ENCODE measurements at places on chromosomes 3 and 15.
A peak's percentile ranks its signal among the peaks of the same experiment; 100 is the strongest.

DNA sequence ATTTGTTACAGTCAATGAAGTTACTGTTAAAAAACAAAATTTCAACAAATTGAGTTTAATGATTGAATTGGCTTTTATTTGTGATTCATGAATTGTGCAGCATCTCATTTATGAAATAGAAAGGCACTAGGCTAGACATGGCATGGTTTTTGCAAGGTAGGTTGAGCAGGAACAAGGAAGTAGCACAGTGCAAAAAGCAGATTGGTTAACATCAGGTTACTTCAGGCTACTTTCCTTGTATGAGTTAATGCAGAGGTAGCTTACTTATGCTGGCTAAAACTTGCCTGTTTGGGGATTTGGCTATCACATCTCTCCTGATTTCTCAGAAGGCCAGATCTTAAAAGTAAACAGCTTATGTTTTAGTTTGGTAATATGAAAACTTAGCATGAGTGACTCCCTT, 23.0 kb upstream of the SV2B start:
- DNase-seq = no peak

- no peak for DNase-seq
Observed at GRCh38 chr15:81569286-81570080, 195.5 kb upstream of the TMC3 start.

DNA sequence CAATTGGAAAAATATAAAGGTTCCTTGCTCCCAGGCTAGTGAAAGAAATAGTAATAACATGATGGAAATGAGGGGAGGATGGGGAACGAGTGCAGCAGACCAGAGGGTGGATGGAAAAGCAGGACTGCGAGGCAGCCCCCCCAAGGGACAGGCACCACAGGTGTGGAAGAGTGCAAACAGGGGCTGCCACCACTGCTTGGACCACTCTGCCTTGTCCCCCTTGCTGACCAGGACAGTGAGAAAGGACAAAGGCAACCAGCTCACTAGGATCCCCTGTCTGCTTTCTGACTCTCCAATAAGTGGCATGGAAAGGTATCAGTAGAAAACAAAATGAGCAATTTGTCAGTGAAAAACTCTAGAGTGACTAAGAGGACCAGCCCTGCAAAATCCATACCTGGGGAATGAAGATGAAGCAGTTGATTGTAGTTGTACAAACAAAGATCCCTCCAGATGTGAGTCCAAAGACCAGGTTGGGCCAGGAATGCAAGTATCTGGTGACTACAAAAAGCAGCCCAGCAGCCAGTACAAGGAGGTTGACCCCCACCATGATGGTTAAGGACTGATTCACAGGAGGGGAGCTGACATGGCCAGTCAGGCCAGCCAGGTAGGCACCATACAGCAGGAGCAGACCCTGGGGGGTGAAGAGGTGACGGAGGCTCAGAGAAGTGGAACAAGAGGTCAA, 86.6 kb upstream of the GSK3B start:
- DNase-seq = no peak

GRCh38 chr3:4362523-4362922, 59.4 kb downstream of the SETMAR start:
- DNase-seq = no peak

GRCh38 chr3:50623840-50624474, 7.0 kb downstream of the MAPKAPK3 start:
- DNase-seq = peak; percentile 72

- no peak for DNase-seq
Observed at GRCh38 chr3:126447456-126448106, 28.1 kb downstream of the ZXDC start.

GRCh38 chr3:45817831-45818522, 21.6 kb upstream of the SLC6A20 start:
- peak; percentile 13 for DNase-seq

GRCh38 chr3:173889596-173889995, 492.1 kb downstream of the NLGN1 start:
- no peak for DNase-seq

GRCh38 chr3:14007006-14007405, 117.7 kb downstream of the CHCHD4 start:
- no peak for DNase-seq

DNA sequence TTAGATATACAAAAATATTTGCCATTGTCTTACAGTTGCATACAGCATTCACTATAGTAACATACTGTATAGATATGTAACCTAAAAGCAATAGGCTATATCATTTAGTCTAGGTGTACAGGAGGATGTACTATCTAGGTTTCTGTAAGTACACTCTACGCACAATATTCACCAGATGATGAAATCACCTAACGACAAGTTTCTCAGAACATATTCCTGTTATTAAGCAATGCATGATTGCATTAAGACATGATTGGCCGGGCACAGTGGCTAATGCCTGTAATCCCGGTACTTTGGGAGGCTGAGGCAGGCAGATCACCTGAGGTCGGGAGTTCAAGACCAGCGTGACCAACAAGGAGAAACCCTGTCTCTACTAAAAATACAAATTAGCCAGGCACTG, 14.5 kb upstream of the PRKCI start:
- peak; percentile 24 for DNase-seq

DNA sequence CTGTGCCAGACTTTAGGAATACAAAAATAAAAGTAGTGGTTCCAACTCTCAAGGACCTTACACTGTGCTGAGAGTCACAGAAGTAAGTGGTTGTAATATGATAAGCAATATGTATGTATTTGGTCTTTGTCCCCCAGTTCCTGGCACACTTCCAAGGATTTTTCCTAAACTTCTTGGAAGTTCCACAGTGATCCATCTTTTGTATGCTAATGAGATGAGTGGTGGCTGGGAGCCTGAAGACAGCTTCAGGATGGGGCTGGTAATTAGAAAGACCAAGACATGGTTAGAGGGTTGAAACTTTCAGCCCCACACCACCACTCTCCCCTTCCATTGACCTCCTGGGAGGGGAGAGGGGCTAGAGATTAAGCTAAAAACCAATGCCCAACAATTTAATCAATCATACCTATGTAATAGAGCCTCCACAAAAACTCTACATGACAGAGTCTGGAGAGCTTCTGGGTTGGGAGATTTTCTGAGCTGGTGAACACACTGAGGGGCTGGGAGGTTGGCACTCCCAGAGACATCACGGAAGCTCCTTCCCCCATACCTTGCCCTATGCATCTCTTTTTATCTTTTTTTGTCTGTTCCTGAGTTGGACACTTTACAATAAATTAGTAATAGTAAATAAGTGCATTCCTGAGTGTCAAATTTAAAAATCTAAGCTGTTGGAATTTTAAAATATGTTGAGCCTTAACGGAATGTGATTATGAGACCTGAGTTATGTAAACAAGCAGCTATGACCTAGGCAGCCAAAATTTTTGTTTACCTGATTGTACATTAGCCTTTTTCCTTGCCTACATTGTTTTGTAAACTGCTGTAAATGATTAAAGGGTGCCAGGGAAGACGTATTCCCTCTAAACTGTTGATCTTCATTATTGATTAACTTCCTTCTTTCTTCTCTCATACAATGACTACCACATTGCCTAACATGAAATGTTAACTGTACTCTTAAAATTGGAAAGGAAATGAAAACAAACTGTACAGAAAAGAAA, 24.3 kb downstream of the CD200R1L start:
- no peak for DNase-seq

DNA sequence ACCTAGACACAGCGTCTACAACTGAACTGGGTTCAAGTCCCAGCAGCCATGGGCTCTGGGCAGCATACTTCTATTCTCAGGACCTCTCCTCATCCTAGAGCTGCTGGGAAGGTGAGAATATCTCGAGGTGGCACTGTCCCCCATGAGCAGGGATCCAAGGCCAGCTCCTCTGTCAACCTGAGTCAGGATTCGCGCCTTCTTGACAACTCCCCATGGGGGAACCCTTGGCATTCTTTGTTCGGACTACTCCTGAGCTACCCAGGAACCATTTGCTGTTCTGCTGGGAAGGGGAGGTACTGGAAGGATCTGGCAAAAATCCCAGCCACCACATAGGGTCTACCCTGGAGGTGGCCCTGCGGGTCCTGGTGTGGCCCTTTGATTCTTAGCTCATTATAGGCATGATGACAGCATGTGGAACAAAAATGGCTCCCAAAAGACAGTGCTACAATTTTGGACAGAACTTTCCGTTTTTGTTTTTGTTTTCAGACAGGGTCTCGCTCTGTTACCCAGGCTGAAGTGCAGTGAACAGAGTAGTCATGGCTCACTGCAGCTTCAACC, 22.3 kb downstream of the PLXNB1 start:
- no peak for DNase-seq

- no peak for DNase-seq
Observed at GRCh38 chr15:78996894-78997275, 52.0 kb upstream of the CTSH start.

GRCh38 chr3:107753976-107754375, 231.2 kb downstream of the BBX start:
- DNase-seq = no peak

DNA sequence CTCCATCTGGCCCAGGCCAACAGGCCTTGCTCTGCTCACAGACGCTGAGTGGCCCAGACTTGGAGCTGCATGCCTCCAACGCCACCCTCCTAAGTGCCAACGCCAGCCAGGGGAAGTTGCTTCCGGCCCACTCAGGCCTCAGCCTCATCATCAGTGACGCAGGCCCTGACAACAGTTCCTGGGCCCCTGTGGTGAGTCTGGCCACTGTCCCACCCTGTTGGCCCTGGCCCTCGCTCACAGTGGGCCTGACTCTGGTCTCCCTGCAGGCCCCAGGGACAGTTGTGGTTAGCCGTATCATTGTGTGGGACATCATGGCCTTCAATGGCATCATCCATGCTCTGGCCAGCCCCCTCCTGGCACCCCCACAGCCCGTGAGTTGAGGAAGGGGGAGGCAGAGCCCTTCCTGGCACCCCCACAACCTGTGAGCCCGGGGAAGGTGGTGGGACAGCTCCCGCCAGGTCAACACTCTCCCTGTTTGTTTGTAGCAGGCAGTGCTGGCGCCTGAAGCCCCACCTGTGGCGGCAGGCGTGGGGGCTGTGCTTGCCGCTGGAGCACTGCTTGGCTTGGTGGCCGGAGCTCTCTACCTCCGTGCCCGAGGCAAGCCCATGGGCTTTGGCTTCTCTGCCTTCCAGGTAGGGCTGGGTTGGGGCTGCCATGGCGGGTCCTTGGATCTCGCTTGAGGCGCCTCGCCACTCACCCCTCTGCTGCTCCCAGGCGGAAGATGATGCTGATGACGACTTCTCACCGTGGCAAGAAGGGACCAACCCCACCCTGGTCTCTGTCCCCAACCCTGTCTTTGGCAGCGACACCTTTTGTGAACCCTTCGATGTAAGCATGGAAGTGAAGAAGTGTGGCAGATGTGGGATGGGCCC, 10.0 kb downstream of the NT5DC2 start:
- no peak for DNase-seq

DNA sequence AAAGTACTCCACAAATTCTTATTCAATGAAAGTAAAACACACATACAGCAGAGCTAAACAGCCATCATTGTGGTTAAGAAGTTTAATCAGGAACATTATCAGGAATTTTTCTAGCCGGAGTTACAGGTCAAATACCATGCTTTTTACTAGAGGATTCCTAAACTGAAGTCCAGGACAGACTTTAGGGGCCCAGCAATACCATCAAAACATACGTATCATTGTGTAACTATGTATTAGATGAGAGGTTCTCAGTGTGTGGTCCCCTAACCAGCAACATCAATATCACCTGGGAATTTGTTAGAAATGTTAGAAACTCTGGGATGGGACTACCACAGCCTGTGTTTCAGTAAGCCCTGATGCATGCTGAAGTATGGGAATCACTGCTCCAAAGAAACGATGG, 404.2 kb upstream of the IL12A start:
- no peak for DNase-seq

DNA sequence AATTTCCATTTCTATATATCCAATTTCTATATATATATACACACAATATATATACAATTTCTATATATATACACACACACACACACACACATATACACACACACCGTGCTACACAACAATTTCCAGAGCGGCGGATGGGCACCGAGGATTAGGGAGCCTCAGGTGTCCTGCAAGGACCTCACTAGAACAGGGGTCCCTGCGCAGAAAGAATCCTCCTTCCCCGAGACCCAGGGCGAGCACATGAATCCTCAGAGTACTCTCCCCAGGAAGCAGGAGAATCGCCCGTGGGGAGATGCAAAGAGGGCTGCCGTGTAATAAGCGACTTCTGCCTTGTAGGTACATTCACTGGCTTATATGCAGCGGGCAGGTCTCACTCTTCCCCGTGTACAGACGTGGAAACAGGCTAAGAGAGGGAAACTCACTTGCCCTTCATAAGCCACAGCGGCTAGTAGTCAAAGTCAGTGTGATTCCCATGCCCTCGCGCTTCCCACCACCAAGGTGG, 467 bp downstream of the PIF1 start:
- peak; percentile 42 for DNase-seq

- no peak for DNase-seq
Observed at GRCh38 chr3:68614087-68614486, 318.3 kb downstream of the TAFA4 start.

Data from hematopoietic multipotent progenitor cell treated with erythropoietin and hydrocortisone succinate and interleukin-3 and kit ligand, for 4 days (in vitro differentiated cells).